ENCODE measurements at places on chromosomes 11 and 22.

DNA sequence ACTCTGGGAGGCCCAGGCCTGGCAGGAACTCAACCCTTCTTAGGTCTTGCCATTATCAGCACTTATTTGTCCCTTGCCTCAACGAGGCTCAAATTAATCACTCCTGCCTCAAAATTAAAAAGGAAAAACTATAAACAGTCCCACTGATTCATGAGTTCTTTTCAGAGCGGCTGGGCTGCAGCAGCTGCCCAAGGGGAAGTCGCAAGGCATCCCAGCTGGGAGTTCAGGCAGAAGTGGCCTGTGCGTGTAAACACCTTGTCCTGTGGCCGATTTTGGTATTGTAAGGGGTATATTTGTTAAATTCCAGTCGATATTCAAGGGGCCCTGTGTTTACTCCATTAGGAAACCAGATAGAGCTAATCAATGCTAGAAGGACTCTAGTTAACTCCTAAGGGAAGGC, 213.9 kb upstream of the CADM1 start:
- no peak for DNase-seq

DNA sequence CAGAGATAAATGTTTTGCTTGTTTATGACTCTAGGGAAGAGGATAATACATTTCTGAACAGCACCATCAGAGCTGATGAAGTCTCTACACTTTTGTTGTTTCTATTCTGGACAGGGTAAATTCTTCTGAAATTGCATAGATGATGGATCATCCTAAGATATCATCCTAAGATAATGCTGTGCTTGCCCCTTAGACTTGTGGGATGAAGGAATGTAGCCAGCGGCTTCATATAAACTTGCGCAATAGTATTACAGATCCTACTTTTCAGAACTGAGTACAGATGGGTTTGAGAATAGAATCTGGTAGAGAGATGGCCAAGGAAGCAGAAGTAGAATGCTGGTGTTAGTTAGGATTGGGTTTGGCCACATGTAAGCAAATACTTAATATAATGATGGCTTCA, 61.0 kb downstream of the NCAM1 start:
- DNase-seq: no peak

- no peak for DNase-seq
These were observed 46.9 kb downstream of the DKK3 start for GRCh38 chr11:11961399-11962028.

GRCh38 chr11:74311352-74311926, at the start of gene P4HA3:
Gene P4HA3, minus strand, starts transcription at chr11:74311640. Its CDS starts 29 bp downstream, at chr11:74311611.
- DNase-seq: peak; percentile 74

DNA sequence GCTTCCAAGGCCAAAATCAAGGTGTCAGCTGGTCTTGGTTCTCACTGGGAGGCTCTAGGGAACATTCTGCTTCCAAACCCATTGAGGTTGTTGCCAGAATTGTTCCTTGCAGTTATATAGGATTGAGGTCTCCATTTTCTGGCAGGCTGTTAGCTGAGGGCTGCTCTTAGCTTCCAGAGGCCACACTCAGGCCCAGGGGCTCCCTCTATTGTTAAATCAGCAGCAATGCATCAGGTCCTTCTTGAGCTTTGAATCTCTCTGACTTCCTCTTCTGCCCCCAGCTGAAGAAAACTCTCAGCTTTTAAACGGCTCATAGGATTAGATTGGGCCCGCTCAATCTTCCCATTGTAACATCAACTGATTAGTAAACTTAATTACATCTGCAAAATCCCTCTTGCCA, 39.3 kb upstream of the BSX start:
- peak; percentile 60 for DNase-seq

- peak; percentile 45 for DNase-seq
These were observed 30.6 kb downstream of the MUC6 start for GRCh38 chr11:1005928-1006327.

DNA sequence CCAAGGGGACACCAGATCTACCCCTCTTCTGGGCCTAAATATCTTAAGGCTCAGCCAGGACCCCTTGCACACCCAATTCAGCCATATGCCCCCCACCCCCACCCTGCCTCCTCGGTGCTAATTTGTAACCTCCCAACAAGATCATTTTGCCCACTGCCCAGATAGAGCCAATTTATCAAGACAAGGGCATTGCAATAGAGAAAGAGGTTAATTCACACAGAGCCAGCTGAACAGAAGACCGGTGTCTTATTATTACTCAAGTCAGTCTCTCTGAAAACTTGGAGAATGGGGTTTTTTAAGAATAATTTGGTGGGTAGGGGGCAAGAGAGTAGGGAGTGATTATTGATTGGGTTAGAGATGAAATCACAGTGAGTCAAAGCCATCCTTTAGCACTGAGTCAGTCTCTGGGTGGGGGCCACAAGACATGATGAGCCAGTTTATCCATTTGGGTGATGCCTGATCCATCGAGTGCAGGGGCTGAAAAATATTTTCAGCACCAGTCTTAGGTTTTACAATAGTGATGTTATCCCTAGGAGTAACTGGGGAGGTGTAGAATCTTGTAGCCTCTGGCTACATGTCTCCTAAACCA, 9.9 kb upstream of the CAPN5 start:
- no peak for DNase-seq

GRCh38 chr11:86753459-86753858, 46.9 kb upstream of the PRSS23 start:
- DNase-seq: no peak

DNA sequence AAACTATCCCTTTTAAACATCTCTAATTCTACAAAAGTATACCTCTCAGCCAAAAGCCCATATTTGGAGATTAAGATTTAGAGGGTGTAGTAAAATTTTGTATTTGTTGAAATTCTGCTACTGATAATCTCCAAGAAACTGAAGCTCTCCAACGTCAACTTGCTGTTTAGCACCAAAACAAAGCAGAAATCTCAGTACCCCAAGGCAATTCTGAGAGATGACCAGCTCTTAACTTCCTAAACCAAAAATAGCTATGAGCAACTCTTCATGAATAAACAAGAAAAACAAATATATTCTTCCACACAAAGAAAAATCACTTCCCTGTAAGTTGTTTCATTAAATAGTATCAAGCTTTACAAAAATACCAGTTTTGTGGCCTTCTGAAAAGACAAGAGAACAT, 13.3 kb downstream of the RRAS2 start:
- no peak for DNase-seq

DNA sequence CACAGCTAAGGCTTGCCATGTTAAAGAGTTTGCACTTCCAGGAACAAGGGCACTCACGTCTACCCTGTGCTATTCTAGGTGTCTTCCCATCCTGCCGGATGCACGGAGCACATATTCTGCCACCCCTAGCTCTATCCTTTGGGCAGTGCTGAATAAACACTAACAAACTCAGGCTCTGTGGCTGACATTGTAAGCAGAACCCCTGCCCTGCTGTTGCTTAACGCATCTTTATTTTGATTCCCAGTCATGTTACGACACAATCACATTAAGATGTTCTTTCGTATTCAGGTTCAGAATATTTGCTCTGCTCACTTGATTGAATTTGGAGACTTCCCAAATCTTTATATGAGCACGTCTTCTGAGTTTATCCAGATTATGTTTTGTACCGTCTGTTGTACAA, 3.7 kb upstream of the HDHD5 start:
- no peak for DNase-seq

DNA sequence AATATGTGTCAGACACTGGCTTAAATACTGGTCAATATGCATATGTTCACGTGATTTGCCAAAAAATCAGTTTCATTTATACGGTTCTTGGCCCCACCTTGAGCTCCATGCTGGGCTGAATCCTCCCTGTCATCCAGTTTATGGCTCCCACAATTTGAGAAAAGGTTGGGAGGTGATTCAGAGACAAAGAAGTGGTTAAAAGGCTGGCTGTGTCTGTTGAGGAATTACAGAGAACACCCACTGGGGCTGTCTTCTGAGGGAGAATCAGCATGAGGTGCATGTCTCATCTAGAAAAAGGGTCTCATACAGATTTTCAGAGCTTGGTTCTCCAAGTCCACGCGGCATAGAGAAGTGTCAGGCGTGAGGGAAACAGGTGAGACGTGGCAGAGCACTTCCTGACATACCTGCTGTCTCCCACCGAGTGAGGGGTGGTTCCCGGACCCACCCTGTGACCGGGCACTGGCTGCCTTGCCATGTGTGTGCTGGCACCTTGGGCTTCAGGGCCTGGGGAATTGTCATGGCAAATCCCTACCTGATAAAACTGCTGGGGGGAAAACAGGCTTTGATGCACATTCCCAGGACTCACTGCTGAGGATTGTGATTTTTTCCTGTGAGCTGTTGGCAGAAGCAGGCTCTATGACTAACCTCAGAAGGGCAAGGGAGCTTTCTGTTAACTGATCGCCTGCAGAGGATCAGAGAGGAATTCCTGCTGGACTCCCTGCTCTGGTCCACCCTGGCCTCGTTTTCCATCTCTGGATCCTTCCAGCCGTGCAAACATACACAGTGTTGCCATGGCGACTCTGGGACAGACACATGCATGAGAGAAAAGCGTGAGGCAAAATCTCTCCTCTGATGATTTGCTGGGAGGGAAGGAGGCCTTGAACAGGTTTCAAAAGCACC, 223.6 kb downstream of the ADAMTS15 start:
- DNase-seq: no peak

DNA sequence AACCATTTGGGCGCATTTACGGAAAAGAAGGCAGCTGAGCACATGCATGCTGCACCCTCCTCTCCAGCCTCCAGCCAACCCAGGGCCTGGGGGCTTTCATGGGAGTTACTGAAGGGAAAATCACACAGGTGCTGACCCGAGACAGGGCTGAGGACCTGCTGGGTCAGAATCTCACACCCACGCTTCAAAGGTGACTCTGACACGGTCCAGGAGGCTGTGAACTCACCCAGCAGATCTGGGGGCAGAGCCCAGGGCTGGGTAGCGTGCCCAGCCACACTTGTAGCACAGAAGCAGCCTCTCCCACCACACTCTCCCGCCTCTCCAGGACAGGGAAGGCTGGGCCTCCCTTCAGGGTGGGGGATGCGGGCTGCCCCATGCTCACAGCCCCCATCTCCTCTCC, 347.6 kb downstream of the CTTN start:
- no peak for DNase-seq

DNA sequence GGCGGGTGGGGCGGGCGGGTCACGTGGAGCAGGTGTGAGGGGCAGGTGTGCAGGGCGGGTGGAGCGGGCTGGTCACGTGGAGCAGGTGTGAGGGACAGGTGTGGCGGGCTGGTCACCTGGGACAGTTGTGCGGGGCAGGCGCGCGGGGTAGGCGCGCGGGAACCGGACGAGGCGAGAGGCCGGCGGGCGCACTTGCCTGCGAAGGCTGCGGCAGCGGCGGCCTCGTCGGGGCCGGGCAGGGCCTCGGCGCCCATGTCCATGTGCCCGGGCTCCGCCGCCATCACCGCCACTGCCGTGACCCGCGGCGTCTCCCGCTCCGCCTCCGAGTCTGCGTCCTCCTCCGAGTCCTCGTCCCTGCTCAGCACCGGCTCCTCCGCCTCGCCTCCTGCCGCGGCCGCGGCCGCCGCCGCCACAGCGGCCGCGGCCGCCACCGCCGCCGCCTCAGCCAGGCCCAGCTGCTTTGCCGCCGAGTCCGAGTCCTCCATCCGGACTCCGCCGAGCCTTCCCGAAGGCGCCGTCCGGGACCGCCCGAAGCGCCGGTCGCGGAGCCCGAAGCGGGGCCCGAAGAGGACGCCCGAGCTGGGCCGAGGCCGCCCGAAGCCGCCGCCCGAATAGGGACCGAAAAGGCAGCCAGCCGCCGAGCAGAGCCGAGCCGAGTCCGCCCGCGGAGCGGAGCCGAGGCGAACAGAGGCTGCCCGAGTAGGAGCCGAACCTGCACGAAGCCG, at the start of gene DEAF1:
TSS of gene DEAF1 (minus strand) at position 660 of the 725 bp plus-strand sequence. CDS start at position 485, 175 bp downstream.
- DNase-seq: peak; percentile 84

GRCh38 chr11:5564259-5565019, 16.1 kb upstream of the OR52H1 start:
- peak; percentile 4 for DNase-seq

- no peak for DNase-seq
These were observed 235.9 kb downstream of the TBC1D22A start for GRCh38 chr22:46998331-46998730.

- no peak for DNase-seq
These were observed 2.0 kb downstream of the DUSP8 start for GRCh38 chr11:1570001-1570453.

- DNase-seq: no peak
These were observed 12.1 kb downstream of the FAM118A start for GRCh38 chr22:45321827-45322226.

- DNase-seq: no peak
These were observed 70.7 kb upstream of the GRK3 start for GRCh38 chr22:25493794-25494193.

- peak; percentile 44 for DNase-seq
These were observed 17.3 kb upstream of the SYT8 start for GRCh38 chr11:1817511-1817910.

DNA sequence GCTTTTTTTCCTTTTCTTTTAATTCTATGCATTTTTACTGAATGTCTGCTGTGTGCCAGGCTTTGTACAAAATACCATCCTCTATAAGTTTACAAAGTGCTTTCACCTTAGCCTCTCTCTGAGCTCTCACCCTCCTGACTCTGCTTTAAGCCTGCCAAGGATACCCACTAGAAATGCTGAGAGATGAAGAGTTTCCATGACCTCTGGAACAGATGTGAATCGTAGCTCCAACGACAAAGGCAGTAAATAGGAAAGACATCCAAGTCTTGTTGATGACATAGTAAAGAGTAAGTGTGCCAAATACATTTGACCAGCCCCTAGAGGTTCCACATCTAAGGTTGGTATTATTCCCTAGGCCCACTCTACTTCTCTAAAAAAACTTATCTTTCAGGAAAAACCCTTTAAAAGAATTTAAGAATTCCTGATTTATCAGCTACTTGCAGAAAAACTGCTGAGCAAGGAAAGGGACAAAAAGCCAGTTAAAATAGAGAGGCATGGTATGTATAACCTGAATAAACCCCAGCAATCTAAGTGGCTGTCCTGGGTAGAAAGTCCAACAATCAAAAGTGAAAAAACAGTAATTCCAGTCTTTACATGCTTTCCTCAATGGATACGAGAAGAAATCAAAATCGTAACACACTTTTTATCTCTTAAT, 45.4 kb downstream of the GAB2 start:
- no peak for DNase-seq

Data from RWPE1 (cell line).